ENCODE measurements at places on chromosomes 1 and 21. TPM values are rescaled to one million over a fixed set of nuclear protein-coding genes. Genes with fewer than 3 reads are reported as not detected.

The NTMT2 gene
- total RNA-seq = not detected

The OR10J1 gene
- total RNA-seq = not detected

The OR14A2 gene
- not detected for total RNA-seq

The AMY2A gene
- not detected for total RNA-seq

The TMEM52 gene
- 0.69 TPM for total RNA-seq

The EFCAB7 gene
- total RNA-seq = 2.6 TPM

The LRRC7 gene
- total RNA-seq = not detected

The TMEM81 gene
- 1.8 TPM for total RNA-seq

The CSDE1 gene
- total RNA-seq = 322 TPM

The DNAH14 gene
- total RNA-seq = 21.5 TPM

The ZMYM4 gene
- 24.0 TPM for total RNA-seq

The ARTN gene
- not detected for total RNA-seq

The TMEM183A gene
- total RNA-seq = 64.0 TPM

The TPTE gene
- 1.7 TPM for total RNA-seq

The PPIAL4G gene
- total RNA-seq = not detected

The NFASC gene
- total RNA-seq = 7.3 TPM

DNA sequence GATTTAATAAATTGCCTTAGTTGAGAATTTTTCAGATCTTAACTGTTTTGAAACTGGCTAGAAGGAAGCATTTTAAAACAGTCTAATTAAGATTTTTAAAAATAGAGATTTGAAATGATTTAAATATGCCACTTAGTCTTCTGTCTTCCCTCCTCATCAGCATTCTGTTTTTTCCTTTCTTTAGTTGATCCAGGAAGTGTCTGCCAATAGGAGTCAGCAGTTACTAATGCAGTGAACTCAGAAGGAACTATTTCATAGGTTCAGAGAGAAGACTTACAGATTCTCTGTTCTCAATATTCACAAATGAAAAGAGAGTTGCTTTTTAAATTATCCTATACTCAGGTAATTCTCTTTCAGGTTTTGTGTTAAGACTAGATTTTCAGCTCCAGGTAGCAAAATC, 84.5 kb downstream of the RPS6KC1 start:
- DNase-seq = no peak

- no peak for DNase-seq
Measured at GRCh38 chr1:211695135-211695816, 19.9 kb upstream of the NEK2 start.

DNA sequence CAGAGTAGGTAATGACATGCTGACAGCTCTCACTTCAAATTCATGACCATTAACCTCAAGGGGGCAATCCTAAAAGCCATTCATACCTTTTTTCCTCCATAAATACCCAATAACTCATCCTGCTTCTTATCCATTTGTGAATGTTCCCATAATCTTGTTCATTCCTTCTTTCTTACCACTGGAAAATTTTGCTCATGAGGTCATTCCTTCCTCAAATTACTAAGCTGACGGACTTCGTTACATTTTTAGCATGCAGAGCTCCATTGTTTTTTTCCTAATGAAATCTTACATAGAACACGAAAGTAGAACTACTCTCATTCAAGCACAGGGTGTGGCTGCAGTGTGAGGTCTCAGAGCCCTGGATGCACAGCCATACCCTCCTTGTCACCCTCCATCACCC, 276.5 kb upstream of the DPYD start:
- DNase-seq = no peak

DNA sequence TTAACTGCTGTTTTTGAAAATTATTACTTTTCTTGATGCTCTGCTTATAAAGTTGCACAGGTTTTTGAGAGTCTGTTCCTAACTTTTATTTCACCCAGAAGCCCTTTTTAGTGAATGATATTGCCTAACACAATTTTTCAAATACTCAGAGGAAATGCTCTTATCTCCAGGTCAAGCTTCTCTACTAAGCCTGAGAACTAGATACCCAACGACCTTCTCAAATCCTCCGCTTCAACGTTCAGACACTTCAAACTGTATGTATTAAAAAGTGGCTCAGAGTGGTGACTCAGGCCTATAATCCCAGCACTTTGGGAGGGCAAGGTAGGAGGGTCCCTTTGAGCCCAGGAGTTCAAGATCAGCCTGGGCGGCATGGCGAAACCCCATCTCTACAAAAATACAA, 88.5 kb downstream of the ASH1L start:
- no peak for DNase-seq

DNA sequence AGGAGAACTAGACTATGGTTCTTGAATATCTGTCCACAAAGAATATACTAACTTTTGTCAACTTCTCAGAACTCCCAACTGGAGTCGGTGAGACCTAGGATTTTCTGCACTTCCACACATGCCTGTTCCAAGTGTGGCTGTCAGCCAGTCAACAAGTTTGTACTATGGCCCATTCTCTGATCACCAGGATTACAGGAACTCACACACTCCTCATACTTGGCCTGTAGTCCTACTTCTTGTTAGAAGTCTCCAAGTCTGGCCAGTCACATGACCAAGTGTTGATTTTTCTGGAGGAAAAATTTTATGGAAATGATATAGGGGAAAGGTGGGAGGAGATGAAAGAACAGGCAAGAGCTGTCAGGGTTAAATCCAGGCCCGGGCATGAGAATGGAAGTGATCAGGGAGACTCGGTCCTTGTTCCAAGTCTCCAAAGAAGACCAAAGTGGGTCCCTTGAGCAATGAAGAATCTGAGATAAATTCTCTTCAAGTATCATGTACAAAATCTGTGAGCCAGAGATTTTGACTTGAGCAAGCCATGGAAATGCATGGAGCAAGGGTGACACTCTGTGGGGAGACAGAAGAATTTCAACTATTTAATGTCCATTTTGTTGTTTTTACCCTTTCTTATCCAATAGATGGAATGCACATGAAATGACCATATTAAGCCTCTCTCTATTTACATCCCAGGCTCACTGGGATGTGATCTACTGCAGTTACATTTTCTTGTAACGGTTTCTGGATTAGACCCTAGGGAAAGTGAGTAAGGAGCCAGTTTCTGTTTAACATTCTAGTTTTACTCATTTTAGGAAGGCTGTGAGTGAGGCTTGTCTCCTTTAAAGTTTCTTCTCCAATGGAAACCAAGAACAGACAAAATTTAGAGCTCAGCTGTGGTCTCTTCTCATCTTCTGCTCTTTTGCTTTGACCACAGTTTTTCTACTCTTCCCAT, 320.9 kb downstream of the ASTN1 start:
- no peak for DNase-seq

DNA sequence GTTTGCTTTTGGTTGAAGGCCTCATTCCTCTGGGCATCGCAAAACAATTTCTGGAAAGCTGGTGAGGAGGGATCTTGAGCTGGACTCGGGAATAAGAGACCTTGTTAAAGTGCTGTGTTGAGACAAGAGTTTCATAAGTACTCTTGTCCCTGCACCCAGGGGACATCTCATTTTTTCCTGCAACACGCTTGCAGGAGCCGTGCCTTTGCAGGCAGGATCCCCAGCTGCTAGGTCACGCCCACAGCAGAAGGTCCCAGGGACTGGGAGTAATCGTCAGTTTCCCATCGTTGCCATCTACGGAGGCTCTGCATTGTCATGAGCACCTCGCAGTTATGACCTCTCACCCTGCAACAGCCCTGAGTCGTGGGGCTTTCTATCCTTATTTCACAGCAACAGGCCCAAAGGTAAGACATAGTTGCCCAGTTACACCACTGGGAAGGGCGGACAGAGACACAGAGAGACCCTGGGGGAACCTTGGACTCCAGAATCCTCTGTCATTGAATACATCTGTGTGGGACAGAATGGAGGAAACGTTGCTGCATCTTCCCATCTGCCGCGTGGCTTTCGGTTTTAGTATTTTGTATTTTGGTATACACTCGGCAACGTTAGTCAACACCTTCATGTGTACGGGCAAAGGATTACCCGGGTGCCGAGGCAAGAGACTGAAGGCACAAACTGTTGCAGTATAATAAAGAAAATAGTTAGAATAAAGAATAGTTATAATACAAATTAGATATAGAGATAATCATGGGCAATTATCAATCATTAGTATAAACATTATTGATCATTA, 60.4 kb upstream of the DMRTB1 start:
- no peak for DNase-seq

GRCh38 chr1:40593449-40594186, 62.2 kb downstream of the ZNF684 start:
- peak; percentile 41 for DNase-seq

- DNase-seq = peak; percentile 60
Measured at GRCh38 chr1:116115476-116116439, 4.6 kb downstream of the MAB21L3 start.

DNA sequence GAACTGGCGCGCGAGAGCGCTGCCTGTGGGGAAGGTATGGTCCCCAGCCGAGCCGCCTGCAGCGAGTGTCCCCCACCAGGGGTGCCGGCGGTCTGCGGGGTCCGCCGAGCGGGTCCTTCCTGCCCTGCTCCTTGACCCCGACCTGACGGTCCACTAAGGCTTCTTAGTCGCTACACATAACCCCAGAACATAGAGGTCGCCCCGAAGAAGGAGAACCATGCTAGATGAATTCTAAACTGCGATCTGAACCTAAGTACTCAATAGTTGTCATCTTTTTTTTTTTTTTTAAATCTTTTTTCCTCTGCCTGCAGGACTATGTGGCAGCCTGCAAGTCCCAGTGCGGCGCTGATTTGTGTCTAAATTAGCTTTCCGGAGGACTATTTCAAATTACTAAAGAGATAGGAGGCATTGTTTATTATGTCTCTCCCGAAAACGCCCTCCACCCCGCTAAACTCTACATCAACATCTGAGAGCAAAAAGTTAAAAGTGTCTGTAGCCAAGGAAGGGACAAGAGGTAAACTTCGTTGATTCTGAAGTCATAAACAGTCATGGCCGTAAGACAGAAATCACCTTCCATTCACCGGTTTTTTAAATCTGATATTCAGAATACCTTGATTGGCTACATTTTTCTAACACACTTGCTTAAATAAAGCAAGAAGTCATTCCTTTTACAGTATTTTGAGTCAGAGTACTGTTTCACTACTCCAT, 476 bp downstream of the AXDND1 start:
- no peak for DNase-seq

DNA sequence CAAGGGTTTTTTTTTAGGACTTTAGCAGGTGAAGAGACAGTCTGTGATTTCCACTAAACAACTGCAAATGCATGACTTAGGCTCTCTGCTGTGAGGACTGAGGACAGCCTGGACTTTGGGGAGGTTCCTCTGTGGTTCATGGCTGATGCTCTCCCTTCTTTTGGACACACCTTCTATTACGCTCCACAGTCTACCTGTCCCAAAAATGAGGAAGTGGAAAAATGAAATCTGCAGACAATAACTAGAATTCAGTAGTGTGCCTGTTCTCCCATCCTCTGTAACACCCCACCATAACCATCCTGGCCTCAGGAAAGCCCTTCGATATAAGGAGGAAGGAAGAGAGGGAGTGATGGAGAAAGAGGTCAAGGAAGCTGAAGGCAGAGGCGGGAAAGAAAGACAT, 68.7 kb downstream of the NTPCR start:
- DNase-seq = no peak

DNA sequence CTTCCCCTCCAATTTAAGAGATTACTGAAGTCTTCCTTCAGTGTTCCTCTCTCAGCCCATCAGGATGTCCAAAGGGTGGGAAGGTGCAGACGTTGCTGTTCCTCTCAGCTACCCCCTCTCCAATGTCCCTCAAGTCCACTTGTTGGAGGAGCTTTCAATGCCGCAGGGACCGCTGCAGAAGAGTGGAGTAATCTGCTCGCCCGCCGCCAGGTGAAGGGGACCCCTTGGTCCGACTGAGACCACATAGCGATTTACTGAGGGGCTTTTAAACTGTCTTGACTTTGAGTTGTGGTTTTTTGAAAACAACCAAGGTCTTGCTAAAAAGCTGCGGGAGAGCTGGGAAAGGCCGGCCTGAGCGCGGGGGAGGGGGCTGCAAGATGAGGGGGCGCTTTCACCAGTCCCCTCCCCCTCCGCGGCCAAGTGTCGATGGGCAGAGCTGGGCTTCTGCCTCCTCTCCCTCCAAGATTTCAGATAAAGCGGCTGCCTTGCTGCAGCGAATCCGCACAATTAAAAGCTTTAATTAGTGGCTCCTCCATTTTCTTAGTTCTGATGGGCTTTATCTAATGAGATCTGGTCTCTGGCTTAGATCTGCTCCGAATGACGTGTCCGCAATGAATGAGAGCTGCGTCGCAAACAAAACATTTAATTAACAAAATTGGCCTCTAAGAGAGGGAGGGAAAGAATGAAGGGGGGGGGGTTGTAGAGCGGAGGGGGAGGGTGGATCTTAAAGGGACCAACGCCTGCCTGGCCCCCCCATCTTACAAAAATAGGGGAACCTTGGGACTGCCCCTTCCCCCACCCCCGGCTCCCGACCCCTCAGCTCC, 5.9 kb downstream of the LMO4 start:
- DNase-seq = no peak

GRCh38 chr1:221824025-221824424, 82.1 kb upstream of the DUSP10 start:
- DNase-seq = peak; percentile 96

GRCh38 chr1:187390215-187390818, 561.6 kb downstream of the PLA2G4A start:
- peak; percentile 18 for DNase-seq

GRCh38 chr1:180425952-180426351, 76.4 kb downstream of the ACBD6 start:
- no peak for DNase-seq

- DNase-seq = no peak
Measured at GRCh38 chr1:109272831-109273547, 10.0 kb downstream of the PSRC1 start.

DNA sequence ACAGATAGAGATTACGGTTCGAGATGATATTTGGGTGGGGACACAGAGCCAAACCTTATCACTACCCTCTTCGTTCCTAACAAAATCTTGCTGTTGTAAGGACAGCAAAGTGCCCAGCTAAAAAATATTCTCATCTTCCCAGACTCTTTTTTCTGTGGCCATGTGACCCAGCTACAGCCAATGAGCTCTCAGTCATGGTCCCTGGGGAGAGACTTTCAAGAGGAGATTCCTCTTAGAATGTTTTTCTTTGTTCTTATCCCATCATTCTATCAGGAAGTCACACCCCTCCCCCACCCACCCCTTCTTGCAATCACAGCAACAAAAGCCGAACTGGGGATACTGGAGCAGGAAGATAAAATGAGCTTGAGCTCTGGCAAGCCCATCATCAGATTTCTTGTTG, 247.1 kb downstream of the CHRM3 start:
- no peak for DNase-seq

- peak; percentile 74 for DNase-seq
Measured at GRCh38 chr1:167862432-167863076, 51.4 kb downstream of the ADCY10 start.
